ENCODE measurements at places on chromosomes 12 and 14. TPM values are rescaled to one million over a fixed set of nuclear protein-coding genes. Genes with fewer than 3 reads are reported as not detected.

The CMTM5 gene
- total RNA-seq = not detected

The GARIN6 gene
- not detected for total RNA-seq

The CABP1 gene
- total RNA-seq = 0.81 TPM

The HOXC12 gene
- not detected for total RNA-seq

The CLEC9A gene
- not detected for total RNA-seq

The GLIPR1L2 gene
- total RNA-seq = 15.6 TPM

The POTEM gene
- total RNA-seq = not detected

The CBLN3 gene
- 3.4 TPM for total RNA-seq

The TAPBPL gene
- total RNA-seq = 12.6 TPM

All from cardiac atrium fibroblast (primary cell).